ENCODE measurements at places on chromosomes 5 and 9. TPM values are rescaled to one million over a fixed set of nuclear protein-coding genes. Genes with fewer than 3 reads are reported as not detected.

SNX2 gene
- 127 TPM for total RNA-seq

PCDHA1 gene
- not detected for total RNA-seq

PCDHA12 gene
- total RNA-seq = not detected

HTR1A gene
- total RNA-seq = not detected

PTGS1 gene
- 4.6 TPM for total RNA-seq

CTNNAL1 gene
- total RNA-seq = 58.5 TPM

Data from subcutaneous adipose tissue (tissue), 4 donors.